ENCODE measurements at places on chromosomes 11 and 22. TPM values are rescaled to one million over a fixed set of nuclear protein-coding genes. Genes with fewer than 3 reads are reported as not detected.

- DNase-seq: no peak
Measured at GRCh38 chr11:36451681-36452080, 58.4 kb downstream of the TRAF6 start.

DNA sequence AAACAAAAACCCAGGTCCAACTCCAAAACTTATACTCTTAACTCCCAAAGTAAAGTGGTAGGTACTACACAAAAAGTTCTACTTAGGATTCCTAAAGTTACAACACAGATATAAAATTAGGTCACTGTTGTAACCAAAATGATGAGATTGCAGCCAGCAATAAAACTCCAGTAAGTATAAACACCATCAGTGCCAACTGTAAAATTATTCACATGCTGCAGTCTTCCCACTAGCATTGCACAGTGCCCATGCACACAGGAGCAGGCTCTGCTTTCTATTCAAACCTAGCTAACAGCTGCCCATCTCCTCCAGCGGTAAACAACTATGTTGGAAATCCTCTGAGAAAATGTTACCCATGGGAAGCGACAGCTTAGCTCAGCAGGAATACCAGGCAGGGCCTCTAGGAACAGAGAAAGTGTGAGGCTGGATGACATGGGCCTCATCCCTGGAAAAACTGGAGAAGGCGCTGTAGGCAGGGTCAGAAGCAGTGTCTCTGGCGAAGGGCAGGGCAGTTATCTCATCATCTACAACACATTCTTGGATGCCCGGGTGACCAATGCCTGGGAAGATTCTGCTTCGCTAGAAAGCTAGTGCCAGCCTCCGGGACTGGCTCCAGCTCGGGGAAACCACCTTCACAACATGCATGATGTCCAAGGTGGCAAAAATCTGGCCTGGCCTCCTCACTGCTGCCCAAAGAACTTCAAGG is 9.1 kb downstream of the CPT1A start:
- no peak for DNase-seq

GRCh38 chr22:46824980-46825544 is 62.6 kb downstream of the TBC1D22A start:
- DNase-seq: no peak

DNA sequence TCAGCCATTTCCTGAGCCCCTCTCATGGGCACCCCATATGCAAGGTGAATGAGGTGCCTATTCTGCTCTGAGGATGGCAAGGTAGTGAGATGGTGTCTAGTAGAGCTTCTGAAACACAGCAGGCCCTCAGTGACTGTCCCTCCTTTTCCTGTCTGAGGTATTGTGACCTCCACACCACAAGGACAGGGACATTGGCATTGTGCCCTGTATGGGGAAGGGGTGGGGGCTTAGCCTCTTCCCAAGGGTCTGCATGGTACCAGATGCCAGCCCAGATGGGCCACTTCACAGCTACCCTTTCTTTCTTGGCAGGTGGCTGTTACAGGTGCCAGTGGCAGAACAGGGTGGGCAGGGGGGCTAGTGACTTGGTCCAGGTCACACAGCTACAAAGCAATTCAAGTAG is 78.8 kb downstream of the CABIN1 start:
- DNase-seq: no peak

- DNase-seq: no peak
Measured at GRCh38 chr11:96761451-96761850, 371.6 kb downstream of the JRKL start.

DNA sequence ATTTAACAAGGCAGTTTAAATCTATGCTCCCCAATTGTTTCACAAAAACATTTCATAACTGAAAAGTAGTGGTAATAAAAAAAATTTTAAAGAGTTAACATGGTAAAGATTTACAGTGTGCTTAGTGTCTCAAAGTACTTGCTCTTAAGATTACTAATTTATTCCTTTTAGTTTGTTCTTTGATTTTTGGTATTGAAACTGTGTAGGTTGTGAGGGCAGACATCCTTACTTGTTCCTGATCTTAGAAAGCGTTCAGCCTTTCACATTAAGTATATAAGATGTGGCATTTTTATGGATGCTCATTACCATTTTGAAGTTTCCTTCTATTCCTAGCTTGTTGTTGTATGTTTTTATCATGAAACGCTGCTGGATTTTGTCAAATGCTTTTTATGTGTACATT is 32.9 kb downstream of the RAB6A start:
- DNase-seq: no peak

- DNase-seq: no peak
Measured at GRCh38 chr11:77191429-77191822, 63.4 kb downstream of the MYO7A start.

DNA sequence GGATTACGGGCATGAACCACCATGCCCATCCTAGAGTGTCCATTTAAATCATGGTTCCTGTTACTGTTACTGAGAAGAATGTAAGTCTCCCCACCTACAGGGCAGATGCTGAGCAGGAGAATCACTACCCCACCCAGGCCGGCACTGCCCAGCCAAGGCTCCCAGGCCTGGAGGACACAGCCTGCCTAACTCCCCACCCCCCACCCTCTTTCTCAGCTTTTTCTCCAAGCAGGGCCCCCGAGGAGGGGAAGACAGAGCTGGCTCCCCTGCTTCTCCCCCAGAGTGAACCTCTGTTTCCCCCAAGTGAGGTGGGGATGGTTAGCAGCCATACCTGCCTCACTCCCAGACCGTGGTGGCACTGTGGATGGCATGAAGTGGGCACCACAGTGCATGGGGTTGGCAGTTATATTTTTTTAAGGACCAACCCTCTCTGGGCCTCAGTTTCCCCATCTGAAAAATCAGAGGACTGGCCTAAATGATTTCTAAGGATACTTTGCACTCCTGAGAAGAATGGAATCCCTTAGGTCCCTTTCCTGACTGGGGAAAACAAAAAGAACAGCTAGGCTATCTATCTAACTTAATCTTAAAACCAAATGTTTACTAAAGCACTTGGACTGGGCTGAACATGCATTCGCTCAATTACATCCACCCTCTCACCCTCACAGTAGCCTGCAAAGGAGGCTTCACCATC is 5.0 kb downstream of the CBX7 start:
- DNase-seq: no peak

GRCh38 chr11:37105427-37105826 is 507.4 kb upstream of the RAG2 start:
- DNase-seq: no peak

DNA sequence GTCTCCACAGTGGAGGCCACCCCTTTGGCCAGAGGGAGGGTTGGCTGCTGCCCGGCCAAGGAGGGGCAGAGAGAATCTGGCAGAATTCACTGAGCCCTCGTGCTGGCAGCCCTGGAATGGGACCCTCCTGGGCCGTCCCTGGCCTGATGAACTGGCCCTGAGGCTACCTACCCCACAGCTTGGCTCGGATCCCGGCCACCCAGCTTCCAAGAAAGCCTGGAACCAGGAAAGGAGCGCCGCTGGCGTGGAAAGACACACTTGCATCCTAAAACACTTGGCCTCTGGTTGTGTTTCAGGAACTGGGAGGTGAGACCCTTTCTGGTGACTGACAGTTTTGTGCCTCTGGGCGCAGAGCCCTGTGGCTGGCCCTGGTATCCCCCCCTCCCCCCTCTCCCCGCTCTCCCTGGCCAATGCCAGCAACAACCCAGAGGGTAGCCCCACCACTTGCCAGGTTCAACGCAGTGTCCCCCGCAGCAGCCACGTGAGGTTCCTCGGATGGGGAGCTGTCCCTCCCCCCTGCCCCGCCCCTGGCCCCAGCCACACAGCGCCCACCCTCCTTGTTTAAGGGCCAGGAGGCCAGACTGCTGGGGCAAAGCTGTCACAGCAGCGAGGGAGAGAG is 693 bp downstream of the NFAM1 start:
- DNase-seq: no peak

- no peak for DNase-seq
Measured at GRCh38 chr11:115637599-115638241, 133.5 kb upstream of the CADM1 start.

- no peak for DNase-seq
Measured at GRCh38 chr11:33733980-33734379, 2.2 kb downstream of the CD59 start.

DNA sequence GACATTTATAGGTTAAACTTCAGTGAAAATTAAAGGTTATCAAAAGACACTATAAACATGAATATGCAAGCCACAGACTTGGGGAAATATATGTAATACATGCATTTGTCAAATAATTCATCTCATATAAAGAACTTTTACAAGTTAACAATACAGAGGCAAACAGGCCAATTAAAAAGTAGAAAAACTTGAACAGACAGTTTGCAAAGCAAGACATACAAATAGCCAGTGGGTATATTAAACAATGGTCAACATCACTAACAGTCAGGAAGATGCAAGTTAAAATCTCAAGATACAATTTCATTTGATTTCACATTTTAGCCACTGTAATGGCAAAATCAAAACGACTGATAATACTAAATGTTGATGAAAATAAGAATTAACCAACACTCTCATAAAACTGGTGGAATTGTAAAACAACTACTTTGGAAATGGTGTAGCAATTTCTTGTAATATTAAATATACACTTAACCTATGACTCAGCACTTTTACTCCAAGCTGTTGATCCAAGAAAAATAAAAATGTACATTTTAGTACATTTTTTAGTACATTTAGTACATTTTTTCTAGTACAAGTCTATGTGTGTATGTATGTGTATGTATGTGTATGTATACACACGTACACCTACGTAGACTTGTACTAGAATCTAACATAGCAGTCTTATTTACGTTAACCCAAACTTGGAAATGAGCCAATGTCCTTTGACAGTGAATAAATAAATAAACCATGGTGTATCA is 62.8 kb downstream of the LRRC74B start:
- DNase-seq: no peak

GRCh38 chr11:123382555-123383074 is 47.5 kb upstream of the GRAMD1B start:
- DNase-seq: no peak

GRCh38 chr22:19891317-19892256 is 36.9 kb upstream of the GNB1L start:
- peak; percentile 69 for DNase-seq

GRCh38 chr11:1858154-1858553 is 5.3 kb downstream of the LSP1 start:
- no peak for DNase-seq

- DNase-seq: no peak
Measured at GRCh38 chr22:39439170-39439569, 17.6 kb upstream of the MGAT3 start.

DNA sequence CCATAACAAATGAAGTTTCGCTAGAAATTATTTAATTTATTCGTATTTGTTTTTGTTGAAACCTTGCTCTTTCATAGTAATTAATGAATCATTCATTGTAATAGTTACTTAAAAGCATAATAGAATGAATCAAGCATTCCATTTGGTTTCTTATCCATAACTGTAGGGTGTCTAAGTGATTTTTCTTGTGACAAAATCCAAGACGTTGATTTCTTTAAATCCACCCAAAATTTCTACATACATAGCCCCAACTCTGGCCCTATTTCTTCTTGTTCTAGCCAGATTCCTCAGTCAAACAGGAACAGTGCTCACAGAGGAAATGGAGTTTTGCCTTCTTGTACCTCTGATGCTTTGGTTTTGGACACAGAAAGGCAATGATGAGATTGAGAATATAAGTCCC is 25.5 kb downstream of the UBASH3B start:
- DNase-seq: no peak

- DNase-seq: no peak
Measured at GRCh38 chr11:116814502-116814901, 8.6 kb downstream of the APOA4 start.

DNA sequence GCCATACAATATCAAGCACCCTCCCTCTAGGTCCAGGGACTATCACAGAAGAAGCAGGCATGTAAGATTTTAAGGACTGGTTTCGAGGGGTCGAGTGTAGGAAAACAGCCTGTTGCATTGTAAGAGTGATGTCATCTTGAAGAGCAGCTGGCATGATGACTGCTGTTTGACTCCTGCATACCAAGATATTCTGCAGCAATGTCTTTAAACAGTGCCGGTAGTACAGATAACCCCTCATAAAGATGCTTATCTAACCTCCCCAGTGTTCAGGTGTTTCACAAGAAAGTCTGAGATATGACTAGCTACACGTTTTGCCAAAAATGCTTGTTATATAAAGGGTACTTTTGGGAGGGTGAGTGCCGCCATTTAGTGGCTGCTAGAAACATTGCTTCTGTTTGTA is 12.0 kb downstream of the FAM111A start:
- DNase-seq: no peak

GRCh38 chr11:2169005-2169378 is 2.6 kb downstream of the TH start:
- no peak for DNase-seq

DNA sequence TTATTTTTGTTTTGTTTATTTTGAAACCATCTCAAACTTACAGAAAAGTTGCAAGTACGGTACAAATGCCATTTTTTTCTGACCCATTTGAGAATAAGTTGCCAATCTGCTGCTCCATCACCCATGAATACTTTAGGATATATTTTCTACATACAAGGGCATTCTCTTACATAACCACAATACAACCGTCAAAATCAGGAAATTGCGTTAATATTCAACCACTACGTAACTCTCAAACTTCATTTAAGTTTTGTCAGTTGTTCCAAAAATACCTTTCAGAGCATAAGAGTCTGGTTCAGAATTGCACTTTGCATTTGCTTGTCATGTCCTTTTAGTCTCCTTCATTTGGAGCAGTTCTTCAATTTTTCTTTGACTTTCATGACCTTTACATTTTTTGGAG is 194.3 kb upstream of the BDNF start:
- DNase-seq: no peak

DNA sequence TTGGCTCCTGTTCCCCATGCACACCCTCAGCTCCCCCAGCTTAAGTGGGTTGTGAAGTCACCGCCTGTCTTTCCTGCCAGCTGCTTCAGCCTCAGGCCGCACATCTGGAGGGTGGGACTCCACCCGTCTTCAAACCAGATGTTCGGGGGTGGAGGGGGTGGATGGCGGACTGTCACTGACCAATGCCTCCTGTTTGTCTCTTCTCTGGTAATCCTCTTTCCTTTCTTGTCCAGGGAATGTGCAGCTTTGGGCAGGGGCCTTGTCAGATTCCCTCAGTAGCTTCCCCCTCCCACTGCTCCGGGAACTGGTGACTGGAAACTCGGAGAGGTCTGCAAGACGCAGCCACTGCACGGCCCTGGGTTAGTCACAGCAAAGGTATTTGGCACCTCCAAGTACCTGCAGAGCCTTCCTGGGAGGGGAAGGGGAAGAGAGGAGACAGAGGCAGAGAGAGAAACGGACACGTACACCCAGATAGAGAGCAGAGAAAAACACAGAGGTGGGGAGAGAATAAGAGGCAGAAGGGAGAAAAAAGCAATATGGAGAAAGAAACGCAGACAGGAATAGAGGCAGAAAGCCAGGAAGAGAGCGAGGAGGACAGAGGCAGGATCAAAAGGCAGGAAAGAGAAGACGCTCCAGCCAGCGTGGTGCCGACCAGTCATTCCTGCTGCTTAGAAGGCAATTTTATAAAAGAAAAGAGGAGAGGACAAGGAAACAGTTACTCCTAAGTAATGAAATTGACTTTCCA is 56.1 kb upstream of the TIMP3 start:
- no peak for DNase-seq

TSPAN18 gene
- 4.7 TPM for total RNA-seq

TRPC6 gene
- not detected for total RNA-seq

SPA17 gene
- total RNA-seq: 14.1 TPM

TTC36 gene
- total RNA-seq: 0.62 TPM

FAM227A gene
- 2.3 TPM for total RNA-seq

OR51M1 gene
- not detected for total RNA-seq

MUC15 gene
- not detected for total RNA-seq

OLFML1 gene
- not detected for total RNA-seq

UBQLNL gene
- not detected for total RNA-seq

OR4A16 gene
- not detected for total RNA-seq

SCT gene
- total RNA-seq: not detected

SLC22A8 gene
- not detected for total RNA-seq

TSGA10IP gene
- not detected for total RNA-seq
